ENCODE measurements at places on chromosomes 7 and 10.

DNA sequence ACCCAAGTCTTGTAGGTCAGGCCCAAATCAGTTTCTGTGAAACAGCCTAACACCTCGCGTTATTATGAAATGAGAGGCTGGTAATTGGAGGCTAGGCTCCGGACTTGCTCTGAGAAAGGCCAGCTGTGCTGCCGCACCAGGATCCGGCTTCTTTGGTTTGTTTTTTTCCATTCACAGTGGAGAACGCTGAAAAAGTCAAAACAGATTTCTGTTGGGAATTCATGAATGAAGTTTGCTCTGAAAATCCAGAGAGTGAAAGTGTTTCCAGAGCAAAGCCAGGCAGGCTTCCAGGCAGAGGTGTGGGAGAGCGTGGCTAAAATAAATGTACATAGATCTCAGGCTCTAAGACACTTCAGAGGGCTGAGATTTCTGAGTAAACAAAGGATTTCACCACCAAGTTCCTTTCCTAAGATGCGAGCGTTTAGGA, 240.1 kb downstream of the TRIL start:
- DNase-seq = no peak

GRCh38 chr7:46178661-46179060, 257.6 kb upstream of the IGFBP3 start:
- DNase-seq = peak; percentile 45

GRCh38 chr7:155372782-155373358, 75.2 kb downstream of the INSIG1 start:
- no peak for DNase-seq

DNA sequence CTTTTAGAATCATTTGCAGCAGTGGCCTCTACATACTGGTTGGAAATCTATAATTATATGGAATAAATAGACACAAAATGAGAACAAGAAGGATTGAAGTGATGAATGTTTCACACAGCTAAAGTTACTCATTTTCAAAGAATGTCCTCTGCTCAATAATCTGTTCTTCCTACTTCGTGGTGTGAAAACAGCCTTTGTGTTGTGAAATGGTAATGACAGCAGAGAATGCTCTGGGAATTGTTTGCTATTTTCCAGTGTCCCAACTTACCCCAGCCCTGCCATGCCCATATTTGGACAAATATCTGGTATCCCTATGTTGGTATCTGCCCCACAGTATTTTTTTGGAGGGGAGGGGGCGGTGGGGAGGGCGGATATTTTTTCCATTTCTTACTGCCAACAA, 130.4 kb downstream of the GLI3 start:
- no peak for DNase-seq

DNA sequence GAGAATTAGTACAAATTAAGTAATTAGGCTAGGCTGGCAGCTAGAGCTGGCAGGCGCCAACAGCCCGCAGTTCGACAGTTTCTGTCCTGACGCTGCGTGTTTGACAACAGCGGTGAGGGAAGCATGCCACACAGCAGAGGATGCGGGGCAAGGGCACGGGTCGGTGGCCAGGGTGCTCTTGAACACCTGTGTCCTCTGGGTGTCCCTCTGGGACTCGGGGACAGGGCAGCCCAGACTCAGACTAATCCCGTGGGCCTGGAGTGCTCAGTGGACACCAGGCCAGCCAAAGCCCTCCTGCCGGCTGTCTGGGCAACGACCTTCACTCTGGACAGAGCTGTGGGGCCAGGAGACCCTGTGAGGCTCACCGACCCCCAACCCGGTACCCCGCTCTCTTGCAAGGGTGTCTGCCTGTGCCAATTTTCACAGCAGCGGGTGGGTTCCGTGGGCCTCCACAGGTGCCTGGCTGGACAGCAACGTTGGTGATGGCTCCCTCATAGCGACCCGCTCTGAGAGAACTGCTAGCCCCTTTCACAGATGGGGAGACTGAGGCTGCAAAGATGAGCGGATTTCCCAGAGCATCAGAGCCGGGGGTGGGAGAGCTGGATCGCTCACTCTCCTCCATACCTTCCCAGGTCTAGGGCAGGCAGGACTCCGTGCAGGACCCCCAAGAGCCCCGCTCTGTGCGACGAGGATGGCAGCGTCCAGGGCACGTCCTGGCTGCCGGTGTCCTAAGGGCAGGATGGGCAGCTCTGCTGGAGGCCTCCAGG, 48.5 kb downstream of the FOXL3 start:
- no peak for DNase-seq

DNA sequence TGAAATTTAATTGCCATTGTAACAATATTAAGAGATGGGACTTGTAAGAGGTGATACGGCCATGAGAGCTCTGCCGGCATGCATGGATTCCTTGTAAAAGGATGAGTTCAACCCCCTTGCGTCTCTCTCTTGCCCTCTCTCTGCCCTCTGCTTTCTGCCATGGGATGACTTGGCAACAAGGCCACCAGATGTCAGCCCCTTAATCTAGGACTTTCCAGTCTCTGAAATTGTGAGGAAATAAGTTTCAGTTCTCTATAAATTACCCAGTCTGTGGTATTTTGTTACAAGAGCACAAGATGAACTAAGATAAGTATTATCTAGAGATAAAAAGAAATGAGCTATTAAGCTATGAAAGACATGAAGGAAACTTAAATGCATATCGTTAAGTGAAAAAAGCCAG, 145.7 kb upstream of the AHR start:
- DNase-seq = no peak

GRCh38 chr7:101201695-101202602, 1.1 kb upstream of the MOGAT3 start:
- DNase-seq = no peak

GRCh38 chr10:32171204-32171603, 115.0 kb upstream of the KIF5B start:
- peak; percentile 48 for DNase-seq

All from tongue (tissue), 3 donors.